SK-MEL-5 (cell line): ENCODE measurements at places on chromosomes 4 and X. TPM values are rescaled to one million over a fixed set of nuclear protein-coding genes. Genes with fewer than 3 reads are reported as not detected.

The ASB9 gene
- 30.3 and 35.7 TPM in 2 replicates for total RNA-seq

The HPSE gene
- total RNA-seq, result 5.7 and 7.4 TPM in 2 replicates

DNA sequence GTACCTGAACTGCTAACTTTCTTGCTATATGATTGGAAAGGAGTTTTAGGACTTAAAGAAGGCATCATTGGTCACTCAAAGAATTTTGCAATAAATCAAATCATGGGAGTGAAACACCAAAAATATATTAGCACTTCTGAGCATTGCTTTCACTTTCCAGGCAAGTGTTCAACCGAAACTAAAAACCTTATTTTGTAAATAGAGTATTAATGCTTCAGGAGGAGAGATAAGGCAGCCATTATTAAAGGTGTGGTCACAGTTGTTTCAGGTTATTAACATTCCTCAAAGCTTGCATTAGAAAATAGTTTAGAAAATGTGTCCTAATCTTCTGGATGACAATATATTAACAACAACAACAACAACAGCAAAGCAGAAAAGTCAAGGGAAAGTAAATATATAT, 92.3 kb upstream of the TLL1 start:
- no peak for DNase-seq

The CDKL2 gene
- not detected in 2 replicates for total RNA-seq

- DNase-seq, result no peak
Observed at GRCh38 chrX:154020536-154021115, 924 bp upstream of the IRAK1 start.

The NEK1 gene
- 7.6 and 8.5 TPM in 2 replicates for total RNA-seq

The FAM236B gene
- not detected in 2 replicates for total RNA-seq

The OPRPN gene
- total RNA-seq, result not detected in 2 replicates

The ZCCHC18 gene
- total RNA-seq, result 0.21 and 0.32 TPM in 2 replicates

DNA sequence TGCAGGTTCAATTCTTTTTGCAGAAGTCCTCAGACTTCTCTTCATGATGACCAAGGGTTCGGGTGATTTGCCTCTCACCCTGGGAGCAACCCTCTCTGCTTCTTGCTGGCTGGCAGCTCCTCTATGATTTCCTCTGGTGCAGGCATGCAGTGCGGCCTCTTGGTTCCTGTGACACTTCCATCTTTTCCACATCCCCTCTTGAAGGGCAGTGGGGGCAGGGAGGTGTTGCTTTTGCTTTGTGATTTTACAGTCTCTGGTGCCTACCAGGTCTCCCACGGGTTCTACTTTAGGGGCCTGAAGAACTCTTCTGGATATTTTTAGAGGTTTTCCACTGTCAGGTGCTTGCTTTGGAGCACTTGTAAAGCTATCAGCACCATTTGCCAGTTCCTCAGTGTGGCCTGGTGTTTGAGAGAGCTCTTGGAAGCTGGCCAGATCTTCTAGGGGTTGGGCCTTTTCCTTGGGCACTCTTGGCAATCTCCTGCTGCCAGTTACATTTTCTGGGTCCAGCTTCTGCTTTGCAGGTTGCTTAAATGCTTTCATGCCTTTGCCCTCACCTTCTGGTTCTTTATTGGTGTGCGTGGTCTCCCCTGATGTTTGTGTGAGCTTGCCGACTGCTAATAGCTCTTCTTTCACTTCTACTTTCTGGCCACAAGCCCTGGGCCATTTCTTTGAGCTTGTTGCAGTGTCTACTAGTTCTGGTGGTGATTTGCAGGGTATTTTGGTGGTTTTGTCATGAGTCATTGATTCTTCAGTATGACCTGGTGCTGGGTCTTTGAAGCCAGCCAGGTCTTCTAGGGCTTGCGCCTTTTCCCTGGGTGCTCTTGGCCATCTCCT, 11.5 kb upstream of the CHST7 start:
- no peak for DNase-seq

The CABS1 gene
- total RNA-seq, result not detected in 2 replicates
